ENCODE measurements at places on chromosomes 16 and 17.
A peak's percentile ranks its signal among the peaks of the same experiment; 100 is the strongest.

- H3K4me1 ChIP-seq = no peaks in the 10 kb centered on the region
- H3K27me3 ChIP-seq = no peaks in the 10 kb centered on the region
- DNase-seq = no peak
- no peak overlapping the region for H3K27ac ChIP-seq
These were observed 4.7 kb upstream of the OVCA2 start for GRCh38 chr17:2037155-2037554.

DNA sequence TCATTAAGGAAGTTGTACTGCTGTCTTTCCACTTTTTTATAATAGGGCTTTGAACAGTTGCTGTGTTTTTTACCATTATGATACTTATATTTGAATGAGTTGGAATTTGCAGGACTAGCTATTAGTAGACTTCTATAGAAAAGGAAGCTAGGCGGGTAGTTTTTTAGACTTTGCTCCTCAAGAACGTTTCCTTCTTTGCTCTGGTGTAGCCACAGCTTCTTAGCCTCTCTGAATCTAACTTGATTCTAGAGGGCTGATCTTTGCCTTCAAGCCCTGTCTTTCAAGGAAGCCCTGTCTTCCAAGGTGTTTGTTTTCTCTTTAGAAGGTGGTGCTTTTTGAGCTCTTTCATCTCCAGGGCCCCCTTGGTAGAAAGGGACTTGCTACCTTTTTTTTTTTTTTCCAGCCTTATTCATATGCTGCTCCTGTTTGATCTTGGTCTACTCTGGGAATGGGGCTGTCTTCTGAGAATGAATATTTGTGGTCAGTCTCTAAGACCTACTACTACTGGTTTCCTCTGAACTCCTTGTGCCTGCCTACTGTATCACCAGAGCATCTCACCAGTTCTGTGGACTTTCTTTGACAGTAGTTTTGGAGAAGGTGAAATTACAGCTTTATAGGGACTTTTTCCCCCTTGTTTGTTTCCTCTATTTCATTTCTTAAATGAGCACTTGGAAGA, 52.3 kb upstream of the RASL10B start:
- DNase-seq = no peak
- H3K36me3 ChIP-seq = peaks cover 5% of the 10 kb centered on the region
- peaks cover 4% of the 10 kb centered on the region for H3K4me1 ChIP-seq

GRCh38 chr16:16127469-16128116, 95.7 kb downstream of the ABCC6 start:
- no peak overlapping the region for H3K27ac ChIP-seq
- DNase-seq = peak; percentile 92
- no peaks in the 10 kb centered on the region for H3K4me1 ChIP-seq
- peaks cover 4% of the 10 kb centered on the region for H3K36me3 ChIP-seq
- H3K4me3 ChIP-seq = no peak overlapping the region

DNA sequence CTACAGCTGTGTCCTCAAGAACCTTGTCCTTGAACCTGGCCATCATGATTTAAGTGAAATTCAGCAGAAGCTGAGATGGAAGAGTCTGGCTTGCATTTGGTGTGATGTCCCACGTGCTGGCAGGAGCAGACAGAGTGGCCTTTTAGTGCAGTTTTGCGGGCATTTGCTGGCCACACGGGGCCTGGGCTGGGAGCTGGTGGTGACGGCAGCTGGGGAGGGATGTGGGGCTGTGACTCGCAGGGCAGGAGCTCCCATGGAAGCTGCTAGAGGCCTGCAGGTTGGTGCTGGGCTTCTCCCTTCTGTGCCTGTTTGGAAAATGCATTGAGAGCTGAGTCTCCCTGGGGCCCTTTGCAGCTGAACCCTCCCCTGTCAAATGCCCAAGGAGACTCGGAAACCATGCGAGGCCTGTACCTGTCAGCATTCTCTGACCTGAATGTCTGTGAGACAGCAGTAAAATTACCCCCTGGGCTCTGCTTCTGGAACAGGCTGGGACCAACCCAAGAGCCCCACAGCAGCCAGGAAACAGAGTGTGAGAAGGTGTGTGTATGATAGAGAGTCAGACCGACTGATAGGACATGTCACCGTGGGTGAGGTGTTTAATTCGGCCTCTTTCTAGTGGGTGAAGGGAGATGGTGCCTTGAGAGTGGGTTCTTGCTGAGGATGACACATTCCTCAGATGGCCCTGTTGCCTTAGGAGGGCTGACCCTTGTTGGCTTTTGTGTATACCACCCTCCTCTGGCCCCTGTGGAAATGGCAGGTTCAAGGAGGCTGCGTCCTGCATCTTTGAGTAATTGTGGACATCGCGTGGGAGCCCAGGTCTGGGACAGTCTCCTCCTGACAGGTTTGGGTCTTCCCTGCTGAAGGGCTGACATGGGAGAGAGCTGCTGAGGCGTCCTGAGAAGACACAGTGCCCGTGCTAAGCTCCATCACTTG, 145.5 kb downstream of the MSI2 start:
- H3K4me3 ChIP-seq = no peak overlapping the region
- no peak overlapping the region for H3K27ac ChIP-seq
- H3K4me1 ChIP-seq = peaks cover 2% of the 10 kb centered on the region

DNA sequence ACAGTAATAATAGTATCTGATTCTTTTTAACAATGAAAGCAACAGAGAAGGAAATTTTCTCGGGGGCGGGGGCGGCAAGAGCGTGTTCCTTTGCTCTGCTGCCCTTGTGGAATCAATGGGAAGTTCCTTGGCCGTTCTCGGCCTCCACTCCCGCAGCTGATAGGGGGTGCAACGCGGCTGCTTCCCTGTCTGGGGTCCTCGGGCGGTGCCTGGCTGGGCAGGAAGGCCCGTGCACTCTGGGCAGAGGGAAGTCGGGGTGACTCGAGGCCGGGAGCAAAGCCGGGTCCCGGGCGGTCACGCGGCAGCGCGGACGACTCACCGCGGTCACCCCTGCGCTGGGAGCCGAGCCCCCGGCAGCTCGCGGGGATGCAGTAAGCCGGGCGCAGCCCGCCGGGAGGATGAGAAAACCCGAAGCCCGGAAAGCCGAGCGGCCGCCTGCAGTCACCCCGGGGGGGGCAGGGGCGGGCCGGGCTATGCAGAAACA, 2.5 kb downstream of the TUBB3 start:
- H3K27ac ChIP-seq = peak overlapping the region; percentile 49
- no peaks in the 10 kb centered on the region for H3K36me3 ChIP-seq
- DNase-seq = peak; percentile 58
- H3K4me3 ChIP-seq = peak overlapping the region; percentile 29
- H3K4me1 ChIP-seq = peaks cover 2% of the 10 kb centered on the region
- no peaks in the 10 kb centered on the region for H3K27me3 ChIP-seq

GRCh38 chr16:31870809-31871208, 2.8 kb upstream of the ZNF267 start:
- H3K4me1 ChIP-seq = peaks cover 4% of the 10 kb centered on the region
- H3K4me3 ChIP-seq = no peak overlapping the region
- no peak for DNase-seq
- H3K36me3 ChIP-seq = no peaks in the 10 kb centered on the region
- H3K27me3 ChIP-seq = no peaks in the 10 kb centered on the region

DNA sequence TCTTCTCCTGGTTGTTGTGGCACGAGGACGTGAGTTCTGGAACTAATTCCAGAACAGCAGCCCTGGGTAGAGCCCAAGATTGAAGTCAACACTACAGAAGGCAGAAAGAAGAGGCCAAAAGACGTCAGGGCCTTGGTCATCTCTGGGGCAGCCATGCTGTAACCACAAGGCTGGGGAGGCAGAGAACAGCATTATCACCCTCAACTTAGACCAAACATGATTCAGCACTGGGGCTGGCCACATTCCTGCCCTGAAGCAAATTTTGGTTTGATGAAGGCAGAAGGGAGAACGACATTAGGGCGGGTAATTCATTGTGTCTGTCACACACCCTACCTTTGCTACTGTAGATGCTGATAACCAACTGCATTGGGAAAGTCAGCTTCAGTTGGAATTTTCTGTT, 9.7 kb upstream of the ALOX15B start:
- no peaks in the 10 kb centered on the region for H3K36me3 ChIP-seq
- no peak overlapping the region for H3K4me3 ChIP-seq
- H3K27ac ChIP-seq = no peak overlapping the region
- no peaks in the 10 kb centered on the region for H3K4me1 ChIP-seq
- H3K27me3 ChIP-seq = no peaks in the 10 kb centered on the region
- peak; percentile 30 for DNase-seq

DNA sequence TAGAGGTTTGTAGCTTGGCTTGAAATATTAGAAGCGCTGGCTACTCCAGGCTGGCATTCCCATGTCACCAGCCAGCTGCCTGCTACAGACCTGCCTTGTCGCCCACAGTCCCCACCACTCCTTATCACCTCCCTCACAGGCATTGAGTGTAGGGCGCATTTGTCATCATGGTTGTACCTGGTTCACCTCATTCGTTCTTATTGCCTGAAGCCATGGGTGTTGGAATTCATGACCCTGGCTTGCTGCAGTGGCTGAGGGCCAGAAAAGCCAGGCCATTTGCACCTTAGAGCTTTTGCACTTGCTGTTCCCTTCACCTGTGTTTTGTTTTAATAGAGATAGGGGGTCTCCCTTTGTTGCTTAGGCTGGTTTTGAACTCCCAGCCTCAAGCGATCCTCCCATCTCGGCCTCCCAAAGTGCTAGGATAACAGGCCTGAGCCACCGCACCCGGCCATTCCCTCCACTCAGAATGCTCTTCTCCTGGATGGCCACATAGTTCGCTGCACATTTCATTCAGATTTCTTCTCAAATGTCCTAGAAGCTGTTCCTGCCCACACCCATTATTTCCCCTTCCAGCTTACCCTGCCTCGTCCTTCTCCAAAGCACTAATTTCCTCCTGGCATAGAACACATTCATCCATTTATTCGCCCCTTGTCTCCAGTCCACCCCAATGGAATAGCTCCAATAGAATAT, 97.6 kb downstream of the C16orf78 start:
- no peak overlapping the region for H3K4me3 ChIP-seq
- H3K27me3 ChIP-seq = no peaks in the 10 kb centered on the region
- no peaks in the 10 kb centered on the region for H3K36me3 ChIP-seq

DNA sequence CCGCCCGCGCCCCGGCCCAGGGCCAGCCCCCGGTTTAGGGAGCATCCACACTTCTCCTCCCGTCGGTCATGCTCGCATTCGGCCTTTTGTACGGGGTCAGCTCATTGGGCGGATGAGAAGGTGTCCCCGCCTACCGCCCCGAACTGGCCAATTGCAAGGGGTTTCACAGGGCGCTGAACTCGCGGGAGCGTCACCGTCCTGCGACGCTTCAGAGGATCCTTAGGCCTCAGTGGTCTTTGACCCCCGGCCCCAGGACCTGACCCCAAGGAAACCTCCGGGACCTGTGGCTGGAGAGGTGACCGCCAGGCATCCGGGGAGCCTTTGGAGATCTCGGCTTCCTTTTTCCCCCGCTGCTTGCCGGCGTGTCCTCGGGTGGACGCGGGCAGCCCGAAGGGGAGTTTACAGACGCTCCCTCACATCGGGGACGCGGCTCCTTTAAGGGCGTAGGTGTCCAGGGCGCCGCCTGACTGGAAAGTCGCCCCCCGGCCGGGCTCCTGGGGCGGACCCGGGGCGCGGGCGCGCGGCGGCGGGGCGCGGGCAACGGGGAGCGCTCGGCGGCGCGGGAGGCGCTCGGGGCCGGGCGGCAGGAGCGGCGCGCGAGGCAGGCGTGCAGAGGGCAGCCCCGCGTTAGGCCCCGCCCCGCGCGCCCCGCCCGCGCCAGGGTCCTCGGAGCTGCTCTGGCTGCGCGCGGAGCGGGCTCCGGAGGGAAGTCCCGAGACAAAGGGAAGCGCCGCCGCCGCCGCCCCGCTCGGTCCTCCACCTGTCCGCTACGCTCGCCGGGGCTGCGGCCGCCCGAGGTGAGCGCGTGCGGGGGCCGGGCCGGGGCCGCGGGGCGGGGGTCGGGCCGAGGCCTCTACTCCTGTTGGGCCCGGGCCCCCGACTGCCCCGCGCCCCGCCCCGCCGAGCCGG, at the start of gene UBE2I:
Gene UBE2I (plus strand): TSS at position 660 of the 909 bp plus-strand sequence. CDS start 4,395 bp downstream, outside the sequence.
- H3K4me1 ChIP-seq = peaks cover 6% of the 10 kb centered on the region
- H3K4me3 ChIP-seq = peak within 1 kb of the TSS; percentile 90
- H3K27me3 ChIP-seq = no peaks in the 10 kb centered on the region
- peak within 1 kb of the TSS; percentile 98 for H3K27ac ChIP-seq
- no peaks in the 10 kb centered on the region for H3K36me3 ChIP-seq

DNA sequence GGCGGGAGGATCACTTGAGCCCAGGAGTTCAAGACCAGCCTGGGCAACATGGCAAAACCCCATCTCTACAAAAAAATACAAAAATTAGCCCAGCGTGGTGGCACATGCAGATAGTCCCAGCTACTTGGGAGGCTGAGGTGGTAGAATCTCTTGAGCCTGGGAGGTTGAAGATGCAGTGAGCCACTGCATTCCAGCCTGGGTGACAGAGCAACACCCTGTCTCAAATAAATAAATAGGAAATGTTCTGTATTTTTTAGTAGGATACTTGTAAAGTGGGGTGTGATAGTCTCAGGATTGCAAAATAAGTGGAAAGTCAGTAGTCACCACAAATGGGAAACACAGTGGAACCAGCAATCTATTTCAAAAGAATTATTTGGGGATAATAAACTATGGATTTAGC, 4.0 kb downstream of the RSPRY1 start:
- H3K36me3 ChIP-seq = no peaks in the 10 kb centered on the region
- no peak for DNase-seq
- no peak overlapping the region for H3K4me3 ChIP-seq
- no peaks in the 10 kb centered on the region for H3K27me3 ChIP-seq
- H3K4me1 ChIP-seq = peaks cover 3% of the 10 kb centered on the region
- H3K27ac ChIP-seq = no peak overlapping the region

GRCh38 chr17:39484178-39484577, 22.9 kb downstream of the CDK12 start:
- no peak for DNase-seq
- no peak overlapping the region for H3K4me3 ChIP-seq
- no peaks in the 10 kb centered on the region for H3K36me3 ChIP-seq
- no peaks in the 10 kb centered on the region for H3K4me1 ChIP-seq
- no peaks in the 10 kb centered on the region for H3K27me3 ChIP-seq

GRCh38 chr16:68802190-68802589, 41.1 kb upstream of the TANGO6 start:
- no peak overlapping the region for H3K4me3 ChIP-seq
- DNase-seq = no peak
- H3K27me3 ChIP-seq = no peaks in the 10 kb centered on the region
- H3K27ac ChIP-seq = no peak overlapping the region

GRCh38 chr17:27513849-27514248, 57.6 kb downstream of the KSR1 start:
- H3K27me3 ChIP-seq = no peaks in the 10 kb centered on the region
- no peak overlapping the region for H3K4me3 ChIP-seq
- no peak overlapping the region for H3K27ac ChIP-seq
- no peak for DNase-seq

- H3K4me3 ChIP-seq = no peak overlapping the region
- H3K27me3 ChIP-seq = no peaks in the 10 kb centered on the region
- H3K36me3 ChIP-seq = no peaks in the 10 kb centered on the region
- DNase-seq = no peak
- H3K27ac ChIP-seq = no peak overlapping the region
These were observed 32.5 kb downstream of the AKAP10 start for GRCh38 chr17:19945009-19945626.

GRCh38 chr16:57360321-57360935, 1.8 kb downstream of the CCL22 start:
- no peak overlapping the region for H3K27ac ChIP-seq
- no peaks in the 10 kb centered on the region for H3K4me1 ChIP-seq
- no peak overlapping the region for H3K4me3 ChIP-seq

GRCh38 chr17:45918241-45918745, 23.9 kb downstream of the MAPT start:
- H3K36me3 ChIP-seq = no peaks in the 10 kb centered on the region
- H3K27ac ChIP-seq = no peak overlapping the region
- H3K4me1 ChIP-seq = no peaks in the 10 kb centered on the region
- DNase-seq = no peak

GRCh38 chr17:75764711-75765421, at the start of gene GALK1:
Gene GALK1 (minus strand): TSS chr17:75765192. CDS start chr17:75765136, 56 bp downstream.
- H3K27ac ChIP-seq = no peak within 1 kb of the TSS
- no peaks in the 10 kb centered on the region for H3K36me3 ChIP-seq
- peak within 1 kb of the TSS; percentile 56 for H3K4me3 ChIP-seq
- DNase-seq = peak; percentile 71
- H3K4me1 ChIP-seq = peaks cover 7% of the 10 kb centered on the region

Data from mesendoderm (in vitro differentiated cells).